ENCODE measurements at places on chromosomes 12 and 14.

GRCh38 chr12:123034022-123034541 lies 53.6 kb downstream of the ARL6IP4 start:
- DNase-seq, result no peak

GRCh38 chr12:130819681-130820080 lies 19.4 kb downstream of the STX2 start:
- DNase-seq, result no peak

GRCh38 chr12:94717108-94717507 lies 66.8 kb upstream of the TMCC3 start:
- no peak for DNase-seq

GRCh38 chr14:106109337-106109736 lies 583.0 kb downstream of the TMEM121 start:
- no peak for DNase-seq

GRCh38 chr14:34368971-34369647 lies 92.9 kb downstream of the SPTSSA start:
- no peak for DNase-seq

DNA sequence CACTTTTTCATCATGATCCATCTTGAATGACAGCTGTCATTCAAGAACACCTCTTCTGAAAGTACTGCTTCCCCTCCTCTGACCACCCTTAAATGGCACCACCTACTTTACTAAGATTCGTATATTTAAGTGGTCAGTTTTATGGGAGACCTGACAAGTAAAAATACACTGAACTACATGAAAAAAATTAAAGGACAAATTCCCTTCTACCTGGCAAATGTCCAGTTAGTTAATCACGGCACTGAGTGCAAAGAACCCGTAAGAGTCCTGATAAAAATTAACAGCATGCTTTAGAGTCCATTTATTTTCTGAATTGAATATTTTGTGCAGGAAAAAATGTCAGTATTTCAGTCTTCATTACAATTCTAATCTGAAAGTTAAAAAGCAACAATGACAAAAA lies 48.7 kb downstream of the SETD3 start:
- no peak for DNase-seq

GRCh38 chr14:68243450-68244010 lies 424.0 kb downstream of the RAD51B start:
- no peak for DNase-seq

DNA sequence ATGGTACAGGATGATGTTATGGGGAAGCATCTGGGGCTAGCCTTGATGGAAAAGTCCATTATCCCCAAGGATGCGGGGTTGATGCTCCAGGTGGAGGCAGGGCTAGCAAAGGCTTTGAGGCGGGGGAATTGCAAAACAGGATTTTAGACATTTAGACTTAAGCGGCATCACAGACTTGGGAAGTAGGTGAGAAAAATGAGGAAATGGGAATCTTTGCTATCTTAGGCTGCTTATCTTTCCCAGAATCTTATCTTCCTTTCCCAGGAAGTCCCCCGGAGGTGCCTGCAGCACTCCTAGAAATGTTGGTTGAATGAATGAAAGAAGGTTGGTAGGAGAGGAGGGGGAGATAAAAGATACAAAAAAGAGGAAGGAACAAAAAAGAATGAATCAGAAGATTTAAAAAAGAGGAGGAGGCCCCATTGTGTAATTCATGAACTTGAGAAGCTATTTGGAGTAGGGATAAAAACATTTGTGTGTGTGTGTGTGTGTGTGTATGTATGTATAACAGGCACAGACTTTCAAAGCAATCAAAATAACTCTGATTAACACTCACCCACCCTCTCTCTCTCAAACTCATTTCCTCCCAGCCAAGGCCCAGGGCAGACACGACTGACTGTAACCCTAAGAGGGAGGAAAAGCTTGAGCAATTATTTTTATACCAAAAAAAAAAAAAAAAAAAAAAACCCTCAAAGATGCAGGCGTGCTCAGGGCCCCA lies 62.5 kb upstream of the TBX3 start:
- DNase-seq, result no peak
